ENCODE measurements at places on chromosomes 1 and 21.

- peak; percentile 40 for DNase-seq
These were observed 844 bp downstream of the ZMYM6 start for GRCh38 chr1:35030756-35031446.

DNA sequence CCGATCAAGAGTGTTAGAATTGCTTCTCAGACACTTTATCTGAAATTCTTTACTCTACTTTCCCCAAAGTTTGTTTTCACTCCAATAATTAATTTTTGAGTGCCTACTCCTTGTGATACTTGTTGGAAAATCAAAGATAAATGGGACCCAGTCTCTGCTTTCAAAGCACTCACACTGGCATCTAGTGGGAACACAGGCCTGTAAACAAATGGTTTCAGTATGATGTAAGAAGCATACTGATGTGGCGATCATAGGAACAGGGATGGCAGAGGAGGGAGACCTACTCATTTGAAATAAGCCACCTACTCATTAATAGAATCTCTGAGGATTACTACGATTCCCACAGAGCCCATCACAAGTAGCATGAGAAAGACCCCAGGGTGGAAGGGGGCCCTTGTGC, 273.7 kb upstream of the ST6GALNAC5 start:
- DNase-seq = no peak

- no peak for DNase-seq
These were observed 3.3 kb upstream of the CD1B start for GRCh38 chr1:158334526-158335212.

DNA sequence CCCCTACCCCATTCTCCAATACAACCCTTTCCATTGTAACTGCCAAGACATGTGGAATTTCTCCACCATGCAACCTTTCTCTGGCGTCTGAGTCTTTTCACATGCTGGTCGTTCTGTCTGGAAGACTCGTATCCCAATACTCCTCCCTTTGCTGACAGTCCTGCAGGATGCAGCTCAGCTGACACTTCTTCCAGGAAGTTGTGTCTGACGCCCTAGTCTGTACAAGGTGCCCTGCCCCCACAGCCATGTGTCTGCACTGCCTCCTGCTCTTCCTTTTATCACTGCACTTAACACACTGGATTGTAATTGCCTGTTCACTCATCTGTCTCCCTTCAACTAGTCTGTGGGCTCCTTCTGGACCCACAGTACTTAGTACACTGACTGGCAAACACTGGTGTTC, 188.0 kb downstream of the LMX1A start:
- DNase-seq = no peak

Data from astrocyte (in vitro differentiated cells and primary cell).